Cardiac ventricle fibroblast (primary cell): ENCODE measurements at places on chromosomes 16 and 17. TPM values are rescaled to one million over a fixed set of nuclear protein-coding genes. Genes with fewer than 3 reads are reported as not detected.

Gene OR4D1
- total RNA-seq, result not detected in 2 replicates

Gene NEK8
- 2.8 and 3.3 TPM in 2 replicates for total RNA-seq

Gene GJC1
- total RNA-seq, result 1.4 and 2.7 TPM in 2 replicates

Gene B4GALNT2
- total RNA-seq, result not detected in 2 replicates

Gene C17orf107
- 4.3 and 5.4 TPM in 2 replicates for total RNA-seq

Gene SDK2
- total RNA-seq, result 0.19 and 0.49 TPM in 2 replicates

Gene ITGB4
- total RNA-seq, result 0.25 and 0.59 TPM in 2 replicates

Gene STAC2
- total RNA-seq, result 0.19 and 0.24 TPM in 2 replicates
